ENCODE measurements at places on chromosomes 6 and 20. TPM values are rescaled to one million over a fixed set of nuclear protein-coding genes. Genes with fewer than 3 reads are reported as not detected.

DNA sequence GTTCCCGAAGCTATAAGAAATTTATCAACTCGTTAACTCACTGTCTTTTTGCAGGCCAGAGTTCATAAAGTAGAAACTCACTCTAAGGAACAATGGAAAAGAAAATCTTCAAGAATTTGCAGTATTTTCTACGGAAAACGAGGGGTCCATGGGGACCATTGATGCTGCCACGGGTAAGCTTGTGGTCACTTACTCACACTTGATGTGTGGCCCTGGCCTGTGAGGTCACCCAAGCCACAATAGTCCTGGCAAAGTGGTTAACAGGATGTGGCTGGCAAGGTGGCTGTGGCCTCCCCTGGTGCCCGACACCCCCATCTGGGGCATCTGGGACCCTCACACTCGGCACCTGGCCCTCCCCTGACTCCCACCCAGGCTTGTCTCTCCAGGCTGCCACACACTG lies 123.4 kb downstream of the C6orf118 start:
- no peak for DNase-seq

DNA sequence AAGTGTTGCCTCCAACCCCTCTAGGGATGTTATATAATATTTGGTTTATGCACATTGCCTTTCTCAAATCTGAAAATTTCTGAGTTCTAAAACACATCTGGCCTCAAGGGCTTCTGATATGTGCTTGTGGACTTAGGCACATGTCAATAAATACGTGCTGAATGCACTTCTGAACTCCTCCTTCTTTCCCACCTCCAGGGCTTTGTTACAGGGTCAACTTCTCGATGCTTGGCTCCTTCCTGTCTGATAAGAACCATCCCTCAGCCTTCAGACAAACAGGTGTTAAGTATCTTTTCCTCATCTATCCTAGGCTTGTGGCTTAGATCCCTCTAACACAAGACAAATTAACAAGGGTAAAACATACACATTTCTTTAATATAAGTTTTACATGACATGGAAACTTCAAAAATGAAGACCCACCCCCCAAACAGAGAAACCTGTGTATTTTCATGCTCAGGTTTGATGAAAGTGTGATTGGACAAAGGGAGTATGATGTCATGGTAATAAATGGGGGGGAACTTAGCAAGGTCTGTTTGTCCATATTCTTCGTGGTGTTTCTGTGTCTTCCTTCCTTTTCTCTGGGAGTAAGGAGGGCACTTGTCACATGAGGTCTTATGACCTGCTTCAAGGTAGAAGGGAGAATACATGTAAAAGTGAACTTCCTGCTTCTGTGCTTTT lies 326.9 kb downstream of the CD83 start:
- DNase-seq, result no peak

Gene SLC22A7
- not detected for total RNA-seq

Gene PPP1R11
- total RNA-seq, result 62.6 TPM

Gene SLC35F1
- total RNA-seq, result 0.29 TPM

Gene PKIB
- total RNA-seq, result 2.1 TPM

DNA sequence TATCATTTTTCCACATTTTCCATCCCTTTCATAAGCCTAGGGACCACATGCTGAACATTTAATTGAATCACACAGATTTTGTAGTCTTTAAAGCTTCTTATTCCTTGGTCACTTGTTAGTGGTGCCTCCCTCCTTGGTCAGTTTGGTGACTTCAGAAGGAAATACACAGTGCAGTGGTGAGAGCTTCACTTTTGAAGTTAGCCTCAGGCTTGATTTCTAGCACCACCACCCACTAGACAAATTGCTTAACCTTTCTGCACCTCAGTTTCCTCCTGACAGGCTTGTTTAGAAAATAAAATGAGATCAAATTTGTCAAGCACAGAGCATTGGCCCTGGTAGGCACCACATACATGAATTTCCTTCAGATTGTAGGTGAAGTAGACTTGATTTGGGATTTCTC lies 91.7 kb downstream of the FOXO3 start:
- DNase-seq, result no peak

DNA sequence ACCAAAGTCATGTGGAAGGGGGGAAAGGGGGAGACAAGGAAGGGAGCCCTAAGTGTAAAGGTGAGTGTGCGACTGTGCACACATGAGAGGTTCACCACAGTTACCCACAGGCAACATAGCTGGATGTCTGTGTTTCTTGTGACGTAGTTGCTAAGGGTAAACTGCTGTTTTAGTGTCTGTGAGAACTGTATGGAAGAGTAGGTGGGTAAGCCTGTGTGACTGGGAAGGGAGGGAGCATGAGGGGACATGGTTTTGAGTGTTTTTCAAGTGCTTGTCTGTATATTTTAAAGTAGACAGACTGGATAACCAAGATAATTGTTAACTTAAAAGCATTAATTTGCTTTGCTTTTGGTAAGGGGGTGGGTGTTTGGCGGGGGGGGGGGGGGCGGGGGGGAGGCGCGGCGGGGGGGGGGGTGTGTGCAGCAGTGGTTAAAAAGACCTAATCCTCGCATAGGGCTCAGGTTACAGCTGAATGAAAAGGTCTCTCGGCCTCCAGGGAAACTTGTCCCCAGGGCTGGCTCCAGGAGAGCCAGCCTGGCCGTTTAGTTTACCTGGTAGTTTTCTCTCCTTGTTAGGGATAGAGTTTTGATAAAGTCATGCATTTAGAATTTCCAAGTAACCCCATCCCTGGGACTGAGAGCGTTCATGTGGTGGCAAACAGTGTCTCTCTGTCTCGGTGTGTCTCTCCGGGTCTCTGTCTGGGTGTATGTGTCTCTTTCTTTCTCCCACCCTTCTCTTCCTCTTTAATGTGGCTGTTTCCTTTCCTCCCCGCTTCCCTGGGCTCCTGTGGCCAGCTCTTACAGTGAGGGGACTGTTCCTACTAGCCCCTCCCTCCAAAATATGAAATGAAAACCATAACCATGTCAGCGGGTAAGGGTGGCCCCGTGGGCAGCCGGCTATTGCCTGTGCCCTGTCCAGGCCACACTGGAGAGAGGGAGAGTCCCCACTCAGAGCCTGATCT lies 3.4 kb downstream of the SCUBE3 start:
- no peak for DNase-seq

Gene UNC5CL
- total RNA-seq, result 1.4 TPM

GRCh38 chr20:57560554-57561355 lies at the start of gene PCK1:
PCK1 (plus strand) TSS chr20:57561110; CDS start chr20:57561412, 302 bp downstream.
- DNase-seq, result no peak

Gene RFX6
- total RNA-seq, result not detected

GRCh38 chr20:35695245-35695749 lies 3.9 kb downstream of the NFS1 start:
- DNase-seq, result no peak

- no peak for DNase-seq
Measured at GRCh38 chr6:95658886-95659285, 81.6 kb downstream of the MANEA start.

GRCh38 chr6:97726378-97726777 lies 443.4 kb upstream of the MMS22L start:
- DNase-seq, result no peak

DNA sequence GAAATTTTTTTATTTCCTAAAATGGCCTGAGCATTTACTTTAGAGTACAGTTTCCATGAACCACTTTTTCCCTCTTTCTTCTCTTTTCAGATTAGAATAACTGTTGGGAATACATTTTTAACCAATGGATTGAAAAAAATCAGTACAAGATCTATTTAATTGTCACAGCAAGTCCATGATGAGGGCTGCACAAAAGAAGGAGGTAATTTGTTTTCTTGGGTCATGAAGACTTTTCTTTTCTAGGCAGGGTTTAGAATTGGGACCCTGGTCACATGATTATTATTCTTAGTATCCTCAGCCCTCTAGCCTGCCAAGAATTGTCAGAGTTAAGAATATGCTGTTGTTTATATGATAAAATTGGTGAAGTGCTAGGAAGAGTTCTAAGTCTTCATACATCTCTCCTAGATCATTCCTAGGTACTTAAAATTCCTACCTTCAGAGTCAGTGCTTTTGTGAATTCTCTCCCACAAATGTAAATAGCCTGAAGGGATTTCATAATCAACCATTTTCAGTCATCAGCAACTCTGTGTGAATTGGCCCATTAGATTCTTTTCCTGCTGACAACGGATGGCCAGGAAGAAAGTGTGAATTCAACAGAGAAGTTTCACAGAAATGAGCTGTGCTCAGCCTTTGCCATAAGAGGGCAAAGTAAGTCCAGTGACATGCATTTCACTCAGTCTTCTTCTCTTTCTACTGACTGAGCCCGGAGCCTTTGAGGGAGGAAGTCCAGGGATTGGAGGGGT lies 32.4 kb upstream of the TPBG start:
- no peak for DNase-seq

Gene ADAM33
- 11.0 TPM for total RNA-seq

GRCh38 chr6:149316108-149316727 lies 1.3 kb upstream of the TAB2 start:
- no peak for DNase-seq

DNA sequence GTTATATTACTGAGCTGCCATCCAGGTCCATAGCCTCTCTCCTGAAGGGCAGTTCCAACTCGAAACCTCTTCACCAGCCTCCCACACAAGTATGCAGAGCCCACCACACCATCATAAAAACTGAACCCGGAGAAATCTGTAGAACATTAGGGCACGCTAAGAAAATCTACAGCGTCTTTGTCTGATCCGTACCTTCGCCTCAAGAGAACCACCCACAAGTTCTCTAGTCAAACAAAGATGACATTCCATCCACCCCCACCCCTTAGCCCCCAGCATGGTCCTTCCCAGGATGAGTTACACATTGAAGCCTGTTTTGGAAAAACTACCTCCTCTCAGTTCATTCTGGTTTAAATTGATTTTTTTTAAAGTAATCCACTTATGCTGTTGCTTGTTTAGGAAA lies 219.7 kb downstream of the ZMYND8 start:
- no peak for DNase-seq

Gene DDO
- total RNA-seq, result 7.1 TPM

DNA sequence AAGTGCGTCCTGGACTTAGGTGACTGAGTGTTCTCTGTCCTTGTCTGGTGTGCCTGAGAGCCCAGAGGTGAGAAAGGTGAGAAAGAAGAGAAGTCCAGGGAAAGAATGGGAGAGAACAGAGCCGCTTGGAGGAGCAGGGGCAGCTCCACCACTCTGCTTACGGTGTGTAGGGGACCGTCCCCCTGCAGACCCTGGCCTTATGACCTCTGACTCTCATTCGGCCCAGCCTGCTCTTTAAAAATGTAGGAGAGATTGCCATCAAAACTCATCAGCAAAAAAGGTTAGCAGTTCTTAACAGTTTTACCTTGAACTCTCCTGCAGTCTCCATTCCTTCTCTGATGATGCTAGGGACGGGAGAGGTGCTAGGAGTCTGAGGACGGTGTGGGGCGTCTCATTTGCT lies 2.0 kb downstream of the TMEM181 start:
- DNase-seq, result no peak

Gene SLC17A3
- not detected for total RNA-seq

DNA sequence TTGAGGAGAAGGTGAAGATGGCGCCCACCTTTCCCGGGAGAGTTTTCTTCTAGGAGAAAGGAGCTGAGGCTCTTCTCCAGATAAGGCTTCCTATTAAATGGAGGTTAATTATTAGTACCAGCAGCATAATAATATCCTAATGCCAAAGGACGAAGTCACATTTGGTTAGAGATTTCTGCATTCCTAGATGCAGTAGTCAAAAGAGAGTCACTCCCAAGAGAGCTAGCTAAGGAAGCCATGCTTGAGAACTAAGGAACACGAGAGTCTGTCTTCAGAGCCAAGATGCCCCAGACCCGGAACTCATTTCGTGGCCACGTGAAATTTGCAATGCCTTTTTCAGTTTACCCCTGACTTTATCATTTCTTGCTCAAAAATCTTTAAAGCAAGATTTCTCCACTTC lies 132.7 kb downstream of the TSHZ2 start:
- DNase-seq, result no peak

- peak; percentile 59 for DNase-seq
Measured at GRCh38 chr20:35560105-35560511, 18.2 kb downstream of the ERGIC3 start.

Gene C20orf204
- 1.9 TPM for total RNA-seq

GRCh38 chr20:23311947-23312506 lies 38.6 kb upstream of the NXT1 start:
- DNase-seq, result no peak

DNA sequence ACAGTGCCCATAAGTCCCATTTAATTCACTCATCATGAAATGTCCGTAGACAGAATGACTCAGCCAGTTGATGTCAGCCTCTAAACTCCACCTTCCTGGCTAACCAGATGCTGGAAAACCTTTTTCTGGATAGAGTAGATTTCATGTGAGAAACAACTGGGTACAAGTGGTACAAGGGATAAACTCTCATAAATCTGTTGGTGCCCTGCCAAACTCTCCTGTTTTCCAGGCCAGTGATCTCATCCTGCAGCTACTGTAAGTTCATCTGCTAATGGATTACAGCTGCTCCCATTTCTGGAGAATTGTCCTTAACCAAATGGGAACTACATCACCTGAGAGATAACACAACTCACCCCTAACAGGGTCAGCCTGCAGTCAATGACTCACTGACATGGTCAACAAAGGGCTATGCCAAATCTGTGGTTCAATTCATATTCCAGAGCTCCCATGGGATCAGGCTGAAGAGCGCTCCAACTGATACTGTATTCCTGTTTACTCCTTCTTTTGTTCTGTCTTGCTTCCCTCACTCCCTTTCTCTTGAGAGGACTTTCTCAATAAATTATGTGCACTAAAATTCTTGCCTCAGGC lies 210.1 kb upstream of the HDDC2 start:
- no peak for DNase-seq

GRCh38 chr6:63346217-63346835 lies 26.5 kb upstream of the LGSN start:
- no peak for DNase-seq

- DNase-seq, result no peak
Measured at GRCh38 chr6:69555088-69555638, 241.6 kb downstream of the LMBRD1 start.

DNA sequence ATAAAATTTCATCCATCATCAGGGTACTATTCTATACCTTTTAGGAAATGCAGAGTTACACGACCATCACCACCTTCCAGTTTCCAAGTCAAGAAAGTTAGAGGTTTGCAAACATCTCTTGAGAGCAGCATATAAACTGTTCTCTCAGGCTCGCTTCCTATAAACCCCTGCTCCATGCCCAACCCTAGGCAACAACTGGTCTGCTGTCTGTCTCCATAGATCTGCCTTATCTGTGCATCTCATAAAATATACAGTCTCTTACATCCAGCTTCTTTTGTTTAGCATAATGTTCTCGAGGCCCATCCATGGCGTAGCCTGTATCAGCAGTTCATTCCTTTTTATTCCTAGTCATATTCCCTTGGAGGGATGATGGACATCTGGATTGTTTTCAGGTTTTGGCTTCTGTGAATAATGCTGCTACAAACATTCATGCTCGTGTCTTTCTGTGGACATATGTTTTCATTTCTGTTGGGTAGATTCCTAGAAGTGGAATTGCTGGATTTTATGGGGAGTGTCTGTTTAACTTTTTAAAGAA lies 6.1 kb downstream of the PTPRT start:
- no peak for DNase-seq

Gene ZGPAT
- total RNA-seq, result 27.6 TPM

DNA sequence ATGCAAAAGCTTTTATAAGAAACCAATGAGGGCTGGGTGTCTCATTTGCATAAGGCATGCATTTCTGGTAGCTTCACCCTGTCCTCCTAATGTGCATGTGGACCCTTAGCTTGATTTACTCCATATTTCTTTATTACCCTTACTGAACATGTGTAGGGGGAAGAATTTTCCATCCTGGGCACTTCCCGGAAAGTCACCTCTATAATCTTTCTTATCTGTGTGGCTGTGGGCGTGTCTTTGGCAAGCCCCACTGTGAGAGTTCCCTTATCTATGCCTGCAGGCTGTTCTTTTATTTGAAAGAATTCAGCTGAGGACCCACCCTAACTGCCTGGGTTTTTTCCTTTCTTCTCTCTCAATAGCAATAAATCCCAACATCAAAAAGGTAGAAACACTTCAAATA lies 627.8 kb downstream of the DOK5 start:
- no peak for DNase-seq

- no peak for DNase-seq
Measured at GRCh38 chr6:112032728-112033127, 21.2 kb upstream of the CCN6 start.
